ENCODE measurements at places on chromosomes 13 and 19. TPM values are rescaled to one million over a fixed set of nuclear protein-coding genes. Genes with fewer than 3 reads are reported as not detected.

TEX26 gene
- total RNA-seq: not detected

- DNase-seq: no peak
Measured at GRCh38 chr19:48770266-48770665, 14.9 kb downstream of the FGF21 start.

FARSA gene
- 42.4 TPM for total RNA-seq

GRCh38 chr13:52599848-52600603 lies 42.2 kb upstream of the HNRNPA1L2 start:
- peak; percentile 78 for DNase-seq

SIGLEC8 gene
- total RNA-seq: not detected

SOX1 gene
- total RNA-seq: not detected

B3GNT8 gene
- total RNA-seq: 3.6 TPM

GRCh38 chr13:34647379-34648150 lies 294.5 kb upstream of the NBEA start:
- DNase-seq: no peak

CEACAM7 gene
- not detected for total RNA-seq

- DNase-seq: no peak
Measured at GRCh38 chr19:38194061-38194701, 29.8 kb downstream of the DPF1 start.

CNN1 gene
- total RNA-seq: 173 TPM

TMEM38A gene
- 15.1 TPM for total RNA-seq
